Tongue (tissue), 3 donors: ENCODE measurements at places on chromosomes 2 and 18. TPM values are rescaled to one million over a fixed set of nuclear protein-coding genes. Genes with fewer than 3 reads are reported as not detected.

GRCh38 chr18:56390626-56391025 lies 247.8 kb downstream of the TXNL1 start:
- no peak for DNase-seq

DNA sequence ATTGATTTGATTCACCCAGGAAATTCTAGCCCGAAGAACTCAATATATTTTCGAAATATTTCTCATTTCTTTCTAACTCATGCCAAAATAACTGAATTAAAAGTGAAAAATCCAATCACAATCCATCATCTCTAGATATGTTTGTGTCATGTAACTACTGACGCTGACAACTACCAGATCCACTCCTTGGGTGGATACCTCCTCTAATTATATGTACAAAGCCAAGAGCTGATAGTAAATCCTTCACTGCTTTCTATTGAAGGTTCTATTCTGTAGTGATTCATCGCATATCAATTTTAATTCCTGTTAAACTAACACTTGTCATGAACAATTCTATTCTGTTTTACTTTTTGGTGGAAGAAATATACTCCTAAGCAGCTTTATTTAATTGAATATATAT lies 1056.6 kb upstream of the NXPH2 start:
- DNase-seq = no peak

The IDH1 gene
- total RNA-seq = 57.2 TPM

DNA sequence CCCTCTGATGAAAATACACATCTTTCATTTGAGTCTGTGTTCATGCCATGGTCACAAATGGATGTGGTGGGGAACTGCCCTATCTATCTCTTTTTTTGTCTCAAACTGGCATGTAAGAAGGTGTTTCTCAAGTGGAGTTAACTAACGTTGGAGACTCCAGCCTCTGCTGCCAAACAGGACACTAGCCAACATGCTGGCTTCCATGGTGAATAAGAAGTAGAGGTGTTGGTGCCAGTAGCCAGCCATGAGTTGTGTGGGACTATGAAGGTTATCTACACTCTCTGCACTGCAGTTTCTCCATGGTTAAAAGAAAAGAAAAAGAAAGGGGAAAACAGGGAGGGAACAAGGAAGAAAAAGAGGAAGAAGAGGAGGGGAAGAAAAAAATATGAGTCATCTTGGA lies 149.0 kb upstream of the TMEM200C start:
- no peak for DNase-seq
